NK-92 treated with Interleukin-12 subunit alpha and Interleukin-12 subunit beta, amount 100 ng/mL, for 24 hours (cell line): ENCODE measurements at places on chromosomes 13 and 19.

- DNase-seq, result no peak
These were observed 720 bp upstream of the HNRNPL start for GRCh38 chr19:38850436-38850975.

- no peak for DNase-seq
These were observed 40.7 kb downstream of the STARD13 start for GRCh38 chr13:33244907-33245287.

GRCh38 chr19:19485161-19485997 lies 30.0 kb downstream of the TSSK6 start:
- DNase-seq, result no peak

DNA sequence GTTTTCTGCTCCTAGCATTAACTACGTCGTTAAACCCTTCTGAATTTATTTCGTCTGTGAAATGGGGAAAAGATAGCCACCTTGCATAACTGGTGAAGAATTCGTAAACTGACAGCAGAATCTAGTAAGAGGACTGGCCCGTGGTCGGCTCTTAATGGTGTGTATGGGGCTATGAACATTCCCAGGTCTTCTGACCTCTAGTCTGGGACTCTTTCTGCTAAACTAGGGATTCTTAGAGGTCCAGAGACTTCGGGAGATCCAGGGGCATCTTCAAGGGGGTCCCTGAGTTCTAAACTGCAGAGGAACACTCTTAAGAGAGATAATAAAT lies 231.1 kb upstream of the SERP2 start:
- DNase-seq, result no peak

DNA sequence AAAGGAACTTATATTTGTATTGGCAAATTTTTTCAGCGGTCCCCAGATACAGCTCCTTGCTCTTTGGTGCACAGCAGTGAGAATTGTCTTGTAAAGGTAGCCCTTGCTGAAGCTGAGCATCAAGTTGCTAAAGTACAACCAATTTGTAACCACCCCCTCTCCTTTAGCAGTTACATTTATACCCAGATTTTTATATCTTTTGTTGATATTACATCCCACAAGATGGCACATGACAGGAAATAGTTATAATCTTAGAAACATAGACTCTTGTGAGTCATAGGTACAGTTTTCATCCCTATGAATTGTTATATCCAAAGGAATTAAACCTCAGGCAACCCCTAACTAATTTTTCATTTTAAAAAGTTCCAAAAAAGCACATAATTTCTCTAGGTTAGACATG lies 523.0 kb upstream of the SLITRK1 start:
- no peak for DNase-seq

- no peak for DNase-seq
These were observed 74.3 kb upstream of the UBL3 start for GRCh38 chr13:29924482-29925350.

GRCh38 chr13:108352599-108352998 lies 83.1 kb downstream of the TNFSF13B start:
- DNase-seq, result no peak

DNA sequence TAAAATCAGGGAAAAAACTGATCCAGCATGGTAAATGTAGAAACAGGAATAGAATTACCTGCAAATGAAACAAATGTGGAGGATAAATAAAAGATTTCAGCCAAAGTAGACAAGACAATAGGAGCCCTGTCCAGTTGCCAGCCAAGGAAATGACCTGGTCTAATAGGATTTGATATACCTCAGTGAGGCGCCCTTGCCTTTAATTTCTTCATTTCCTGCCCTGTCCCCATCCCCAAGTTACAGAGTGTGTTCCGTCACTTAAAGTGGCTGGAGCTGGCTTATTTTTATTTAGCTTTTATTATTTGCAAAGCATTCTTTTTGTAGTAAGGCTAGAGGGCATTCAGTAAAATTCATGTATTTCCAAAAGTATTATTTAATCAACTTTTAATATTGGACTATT lies 1022.0 kb downstream of the EFNB2 start:
- no peak for DNase-seq

DNA sequence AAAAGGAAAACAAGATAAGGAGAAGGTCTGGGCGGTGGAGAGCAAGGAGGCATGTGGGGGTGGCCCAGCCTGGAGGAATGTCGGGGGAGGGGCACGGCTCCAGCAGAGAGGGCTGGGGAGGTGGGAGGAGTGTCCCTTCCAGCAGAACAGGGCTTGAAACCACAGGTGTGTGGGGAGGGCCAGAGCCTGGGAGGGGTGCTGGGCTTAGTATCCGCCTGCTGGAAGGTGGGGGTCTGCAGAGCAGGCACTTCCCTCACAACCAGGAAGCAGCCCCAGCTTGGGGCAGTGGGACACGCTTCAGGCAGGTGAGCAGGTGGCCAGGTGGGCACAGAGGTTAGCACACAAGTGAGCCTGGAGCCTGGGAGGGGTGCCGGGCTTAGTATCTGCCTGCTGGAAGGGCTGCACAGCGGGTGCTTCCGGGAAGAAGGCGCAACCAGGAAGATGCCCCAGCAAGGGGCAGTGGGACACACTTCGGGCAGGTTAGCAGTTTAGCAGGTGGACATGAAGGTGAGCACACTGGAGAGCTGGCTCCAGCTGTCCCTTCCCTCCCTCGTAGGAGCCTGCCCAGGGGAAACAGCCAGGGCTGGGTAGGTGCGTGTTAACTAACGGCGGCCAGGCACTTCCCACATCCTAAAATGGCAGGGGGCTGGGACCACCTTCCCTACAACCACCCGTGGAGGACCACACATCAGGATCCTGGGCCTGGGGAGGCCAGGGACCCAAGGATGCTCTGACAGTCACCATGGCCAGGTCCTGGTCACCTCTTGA lies 3.0 kb downstream of the GAS6 start:
- no peak for DNase-seq

DNA sequence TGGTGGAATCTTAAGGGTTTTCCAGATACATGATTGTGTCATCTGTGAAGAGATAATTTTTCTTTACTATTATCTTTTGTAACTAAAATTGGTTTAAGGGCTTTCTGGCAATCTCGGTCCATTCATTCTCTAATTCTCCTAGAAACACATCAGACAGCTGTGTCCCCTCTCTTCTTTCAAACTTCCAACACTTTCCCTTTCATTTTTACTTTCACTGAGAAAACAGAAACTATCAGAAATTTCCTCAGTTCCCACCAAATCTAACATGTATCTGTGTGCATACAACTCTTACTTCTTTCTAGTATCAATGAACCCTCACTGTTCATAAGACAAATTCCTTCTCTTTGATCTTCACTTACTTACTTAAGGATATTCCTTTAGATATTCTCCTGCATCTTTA lies 40.2 kb downstream of the KCNRG start:
- DNase-seq, result no peak

GRCh38 chr13:110187641-110188161 lies 119.3 kb downstream of the COL4A1 start:
- DNase-seq, result no peak

- no peak for DNase-seq
These were observed 55.4 kb upstream of the RNF113B start for GRCh38 chr13:98232456-98232855.

GRCh38 chr13:112806739-112807652 lies 117.2 kb downstream of the ATP11A start:
- no peak for DNase-seq
